ENCODE measurements at places on chromosomes 5 and 9.
A peak's percentile ranks its signal among the peaks of the same experiment; 100 is the strongest.

GRCh38 chr9:84751921-84752320 lies 82.4 kb downstream of the NTRK2 start:
- DNase-seq, result no peak

DNA sequence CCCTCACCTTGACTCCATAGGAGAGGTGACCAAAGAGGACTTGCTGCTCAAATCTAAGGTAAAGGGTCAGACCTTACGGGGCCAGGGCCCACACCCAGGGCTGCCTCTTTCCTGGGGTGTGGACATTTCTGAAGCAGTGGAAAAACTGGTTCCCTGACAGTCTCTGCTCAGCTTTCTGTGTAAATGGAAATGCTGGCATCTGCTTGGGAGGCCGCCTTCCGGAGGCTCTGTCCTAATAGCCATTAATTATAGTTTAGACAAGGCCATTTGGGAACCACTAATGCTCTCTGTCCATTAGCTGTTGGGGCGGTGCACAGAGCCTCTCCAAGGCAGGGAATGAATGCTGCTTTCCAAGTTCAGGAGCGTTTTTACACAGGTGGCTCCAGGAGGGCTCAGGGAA lies 17.3 kb downstream of the USP20 start:
- DNase-seq, result no peak

- DNase-seq, result no peak
Measured at GRCh38 chr9:88180081-88180765, 41.9 kb upstream of the SPATA31C2 start.

GRCh38 chr9:122261469-122261881 lies 3.2 kb downstream of the RBM18 start:
- DNase-seq, result no peak

DNA sequence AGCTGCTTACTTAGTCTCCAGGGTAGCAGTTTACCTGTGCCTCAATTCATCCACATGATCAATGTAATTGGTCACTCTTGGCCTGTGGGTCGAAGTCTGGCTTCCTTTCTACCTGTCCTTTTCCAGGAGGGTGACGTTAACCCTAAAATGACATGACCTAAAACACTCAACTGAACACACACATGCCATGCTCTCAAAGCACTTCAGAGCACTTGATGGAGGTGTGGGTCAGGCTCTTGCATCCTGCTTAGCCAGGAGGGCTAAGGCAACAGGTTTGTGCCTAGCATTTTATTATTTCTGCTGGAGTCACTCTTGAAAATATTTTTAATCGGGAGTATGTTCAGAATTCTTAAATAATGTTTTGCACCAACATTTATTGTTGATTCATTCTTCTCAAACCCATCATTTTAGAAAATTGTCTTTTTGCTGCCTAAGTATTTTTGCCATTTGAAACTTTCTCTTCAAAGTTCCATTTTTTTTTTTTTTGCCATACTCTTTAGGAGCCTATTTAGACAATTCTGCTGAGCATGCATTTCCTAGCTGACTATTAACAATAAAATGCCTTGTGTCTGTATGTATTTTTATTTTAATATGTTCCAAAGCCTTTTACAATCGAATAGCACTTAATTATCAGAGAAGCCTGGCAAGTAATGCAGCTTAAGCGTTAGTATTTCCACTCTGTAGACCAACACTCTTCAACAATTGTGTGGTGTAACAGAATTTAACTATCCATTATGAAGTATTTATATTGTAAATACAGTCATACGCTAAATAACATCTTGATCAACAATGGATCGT lies 59.1 kb downstream of the ATP10B start:
- DNase-seq, result no peak

DNA sequence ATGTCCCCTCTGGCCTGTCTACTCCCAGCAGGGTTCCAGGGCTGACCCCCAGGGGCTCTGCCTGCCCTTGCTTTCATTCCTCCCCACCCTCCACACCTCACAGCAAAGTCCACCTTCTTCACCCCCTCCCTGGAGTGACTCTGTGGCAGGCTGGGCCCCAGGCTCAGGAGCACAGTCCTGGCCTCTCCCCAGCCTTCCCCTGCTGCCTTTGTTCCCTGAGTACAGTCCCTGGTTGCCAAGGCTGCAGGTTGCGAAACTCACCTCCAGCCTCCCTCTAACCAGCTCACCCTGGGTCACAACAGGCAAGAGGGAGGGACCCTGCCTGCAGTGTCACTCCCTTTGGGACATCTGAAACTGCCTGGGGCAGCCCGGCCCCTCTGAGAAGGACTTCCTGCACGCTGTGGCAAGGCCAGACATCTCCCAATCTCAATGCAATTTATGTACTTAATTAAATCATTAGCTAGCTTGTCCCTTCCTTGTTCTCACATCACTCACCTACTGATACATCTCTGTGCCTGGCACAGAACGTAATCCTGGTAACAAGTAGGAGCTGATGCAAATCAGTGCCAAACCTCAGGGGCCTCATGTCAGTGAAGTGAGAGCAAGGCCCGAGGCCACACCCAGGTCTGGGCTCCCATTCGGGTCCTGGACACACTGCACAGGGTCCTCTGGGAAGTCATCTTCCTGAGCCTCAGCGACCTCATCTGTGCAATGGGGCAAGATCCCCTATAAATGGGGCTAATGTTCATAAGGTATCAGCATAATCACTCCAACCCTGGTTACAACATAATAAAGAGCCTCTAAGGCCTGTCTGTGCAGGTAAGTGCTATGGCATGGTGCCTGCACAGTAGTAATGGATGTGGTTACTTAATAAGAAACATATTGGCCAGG lies 27.3 kb upstream of the TRIM14 start:
- no peak for DNase-seq

DNA sequence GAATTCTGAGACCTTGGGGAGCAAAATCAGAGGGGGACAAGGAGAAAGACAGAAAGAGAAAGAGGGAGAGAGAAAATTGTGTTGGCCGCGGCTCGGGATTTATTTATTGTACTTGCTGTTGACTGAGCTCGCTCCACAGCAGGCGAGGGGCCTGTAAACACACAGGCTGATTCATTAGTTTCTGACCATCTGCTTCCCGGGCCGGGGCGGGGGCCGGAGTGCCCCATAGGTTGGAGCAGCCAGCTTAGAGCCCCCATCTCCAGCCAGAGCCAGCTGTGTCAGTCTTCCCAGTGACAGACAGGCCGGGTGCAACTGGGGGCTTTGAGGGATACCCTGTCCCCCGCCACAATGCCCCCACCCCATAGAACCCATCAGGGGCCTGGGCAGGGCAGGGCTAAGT lies 30.9 kb downstream of the NTNG2 start:
- no peak for DNase-seq

- no peak for DNase-seq
Measured at GRCh38 chr9:133282464-133283238, 7.7 kb upstream of the ABO start.

DNA sequence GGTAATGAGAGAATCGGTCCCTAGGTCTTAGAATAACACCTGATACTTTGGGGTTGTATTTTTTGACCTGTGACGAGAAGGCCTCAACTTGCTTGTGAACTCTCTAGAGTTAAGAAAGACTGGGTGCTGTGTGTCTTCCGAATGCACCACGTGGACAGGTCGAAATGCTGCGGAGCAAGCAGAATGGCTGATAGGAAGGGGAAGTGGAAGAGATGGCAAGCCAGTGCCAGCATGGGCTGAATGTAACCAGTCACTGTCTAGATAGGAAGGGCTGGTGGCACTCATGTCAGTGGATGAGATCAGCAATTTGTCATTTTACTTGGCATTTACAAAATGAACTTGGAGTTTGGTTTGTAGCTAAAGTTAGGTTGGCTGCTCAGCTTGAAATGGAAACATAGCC lies 5.6 kb downstream of the OTULINL start:
- no peak for DNase-seq

DNA sequence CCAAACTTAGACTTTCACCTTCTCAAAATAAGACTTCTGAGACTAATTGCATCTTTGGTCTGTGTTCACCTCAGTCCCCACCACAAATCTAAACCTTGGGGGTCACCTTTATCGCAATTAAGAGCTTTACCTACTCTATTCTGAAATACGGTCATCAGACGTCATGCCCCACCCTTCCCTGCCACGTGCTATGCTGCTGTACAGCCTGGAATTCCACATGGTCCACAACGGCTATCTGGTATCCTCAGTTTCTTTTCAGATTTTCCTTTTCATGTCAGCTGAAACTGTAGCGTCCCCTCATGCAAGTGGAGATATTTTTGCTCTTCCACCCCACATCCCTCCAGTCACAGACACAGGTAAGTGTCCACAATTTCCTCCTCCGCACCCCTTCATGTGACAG lies 511.1 kb downstream of the DIRAS2 start:
- DNase-seq, result no peak

GRCh38 chr5:58706736-58707135 lies 123.9 kb downstream of the RAB3C start:
- DNase-seq, result no peak

GRCh38 chr5:158600679-158601078 lies 499.0 kb downstream of the EBF1 start:
- no peak for DNase-seq

DNA sequence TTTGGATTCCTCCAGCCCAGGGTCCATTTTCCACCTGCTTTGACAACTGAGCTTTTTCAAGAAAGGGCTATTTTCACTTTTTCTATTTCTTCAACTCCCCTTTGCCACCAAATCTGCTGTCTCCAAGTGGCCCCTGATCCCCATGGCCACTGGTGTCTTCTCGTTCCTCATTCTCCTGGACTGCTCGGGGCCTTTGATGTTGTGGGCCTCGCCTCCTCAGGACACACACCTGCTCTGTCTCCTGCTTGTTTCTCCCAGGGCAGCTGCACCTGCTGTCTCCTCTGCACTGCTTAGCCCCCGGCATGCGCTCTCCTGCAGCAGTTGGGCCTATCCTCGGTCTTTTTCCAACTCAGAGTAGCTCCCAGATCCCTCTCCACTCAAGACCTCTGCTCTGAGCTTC lies 16.3 kb upstream of the NANS start:
- DNase-seq, result no peak

DNA sequence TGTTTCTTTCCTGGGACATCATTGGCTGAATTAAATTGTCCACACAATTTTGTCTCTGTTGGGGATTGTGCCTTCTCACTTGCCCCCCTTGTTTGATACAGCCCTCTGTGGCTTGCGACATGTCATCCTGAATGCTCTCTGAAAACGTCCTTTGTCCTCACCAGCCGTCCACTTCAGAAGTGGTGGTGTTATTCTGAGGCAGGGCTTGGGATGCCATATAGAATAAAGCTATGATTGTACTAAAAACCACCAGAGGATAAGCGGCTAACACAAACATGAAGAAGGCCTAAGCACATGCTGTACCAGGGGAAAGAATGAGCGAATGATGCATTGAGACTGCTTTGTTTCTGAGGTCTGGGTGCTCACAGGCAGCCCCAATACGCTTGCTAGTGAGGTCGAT lies 3.5 kb upstream of the SNX30 start:
- no peak for DNase-seq

DNA sequence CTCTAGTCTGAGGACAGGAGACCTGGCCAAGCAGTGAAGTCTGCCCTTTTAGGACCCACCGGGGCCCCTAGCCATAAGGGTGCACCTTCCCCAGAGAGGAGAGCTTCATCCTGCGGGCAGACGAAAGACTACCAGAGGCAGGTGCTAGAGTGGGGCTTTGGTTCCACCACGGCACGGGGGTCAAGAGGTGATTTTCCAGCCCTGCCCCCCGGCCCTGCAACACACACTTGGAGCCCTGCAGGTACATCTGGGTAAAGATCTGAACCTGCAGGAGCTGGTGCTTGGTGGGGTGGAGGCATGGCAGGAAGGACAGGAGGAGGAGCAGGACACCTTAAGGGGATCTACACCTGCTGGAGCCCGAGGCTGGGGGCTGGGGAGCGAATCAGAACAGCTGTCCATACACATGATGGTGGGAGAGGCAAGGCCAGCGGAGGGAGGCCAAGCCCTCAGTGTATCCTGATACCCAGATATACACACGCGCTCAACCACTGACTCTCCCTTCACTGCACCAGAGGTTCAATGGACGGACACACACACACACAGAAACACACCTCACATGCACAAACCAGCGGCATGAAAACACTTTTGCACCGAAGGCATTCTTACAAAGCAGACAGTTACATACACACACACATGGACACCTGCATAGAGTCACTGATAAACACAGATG lies 98.4 kb upstream of the MVB12B start:
- no peak for DNase-seq

DNA sequence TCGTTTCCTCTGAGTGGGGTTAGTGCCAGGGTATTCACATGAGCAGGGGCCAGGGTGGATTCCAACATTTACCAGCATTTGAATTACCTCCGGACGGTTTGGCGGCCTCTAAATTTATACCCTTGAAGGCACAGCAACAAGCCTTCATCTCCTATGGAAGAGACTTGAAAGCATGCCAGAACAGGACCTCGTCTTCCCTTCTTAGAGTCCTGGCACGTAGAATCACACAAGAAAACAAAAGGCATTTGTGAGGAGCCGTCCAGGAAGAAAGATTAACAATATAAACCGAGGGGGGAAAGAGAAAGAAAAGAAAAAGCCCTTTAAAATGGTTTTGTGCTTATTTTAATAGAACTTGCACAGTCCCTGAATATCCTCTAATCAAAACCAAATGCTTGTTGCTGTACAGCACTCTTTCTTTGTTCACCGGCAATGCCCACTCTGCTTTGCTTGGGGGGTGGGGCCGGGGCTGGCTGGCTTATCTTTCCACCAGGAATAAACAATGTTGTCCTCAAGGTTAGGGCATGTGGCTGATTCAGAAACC lies 575.8 kb upstream of the ZNF462 start:
- DNase-seq, result no peak

DNA sequence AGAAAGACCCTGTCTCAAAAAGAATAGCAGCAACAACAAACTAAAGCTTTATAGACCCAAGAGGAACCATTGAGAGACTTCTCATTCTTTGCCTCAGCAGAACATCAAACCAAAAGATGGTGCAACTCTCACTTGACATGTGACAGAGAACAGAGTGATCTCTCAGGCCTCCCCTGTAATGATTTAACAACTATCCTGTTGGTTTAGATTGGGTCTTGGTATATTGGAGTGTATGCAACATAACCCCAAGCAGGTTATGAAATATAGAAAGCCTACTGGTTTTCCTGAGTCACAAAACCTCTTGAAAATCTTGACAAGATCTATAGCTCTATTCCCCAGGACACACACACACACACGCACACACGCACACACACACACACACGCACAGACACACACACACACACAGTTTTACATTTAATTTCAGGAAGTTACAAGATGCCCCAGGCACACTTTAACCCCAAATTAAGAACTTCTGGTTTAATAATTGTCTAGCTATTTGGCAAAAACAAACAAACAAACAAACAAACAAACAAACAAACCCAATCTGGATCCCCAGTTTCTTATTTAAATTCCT lies 6.5 kb upstream of the FGF1 start:
- DNase-seq, result no peak

- no peak for DNase-seq
Measured at GRCh38 chr5:6178846-6179532, 199.4 kb downstream of the MED10 start.

GRCh38 chr5:134547066-134547465 lies 21.6 kb downstream of the JADE2 start:
- DNase-seq, result no peak

- peak; percentile 18 for DNase-seq
Measured at GRCh38 chr9:126558051-126558665, 55.6 kb upstream of the LMX1B start.

GRCh38 chr9:18579536-18579935 lies 105.6 kb downstream of the ADAMTSL1 start:
- no peak for DNase-seq

Measured in CMK (cell line).